ENCODE measurements at places on chromosomes 4 and X.

DNA sequence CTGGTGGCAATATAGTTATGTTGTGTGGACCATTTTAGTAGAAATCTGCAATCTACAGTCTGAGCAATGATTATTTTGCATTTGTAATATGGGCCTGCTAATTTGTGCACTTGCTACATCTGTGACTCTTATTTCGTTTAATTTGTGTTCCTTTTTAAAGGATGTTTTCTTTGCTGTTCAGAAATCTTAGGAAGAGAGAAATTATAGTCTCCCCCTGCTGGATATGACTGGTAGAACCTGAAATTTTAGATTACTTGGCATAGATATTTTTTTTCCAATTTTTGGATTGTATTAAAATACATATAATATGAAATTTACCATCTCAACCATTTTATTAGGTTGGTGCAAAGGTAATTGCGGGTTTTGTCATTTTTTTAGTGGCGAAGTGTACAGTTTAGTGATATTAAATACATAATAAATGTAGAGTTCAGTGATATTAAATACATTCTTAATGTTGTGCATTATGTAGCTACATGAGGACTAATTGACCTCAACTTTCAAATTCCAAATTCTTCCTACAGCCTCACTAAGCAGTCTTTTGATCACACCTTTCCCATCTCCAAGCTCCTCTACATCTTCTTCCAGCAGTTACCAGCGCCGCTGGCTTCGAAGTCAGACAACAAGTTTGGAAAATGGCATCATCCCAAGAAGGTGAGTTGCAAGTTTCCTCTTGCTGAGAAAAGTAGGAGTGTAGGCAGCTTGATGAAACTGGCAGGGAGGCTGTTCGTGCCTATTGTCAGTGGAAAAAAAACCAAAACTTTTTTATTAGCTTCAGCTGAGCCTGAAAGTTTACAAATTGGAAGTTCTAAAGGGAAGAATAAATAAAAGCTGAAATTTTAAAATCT lies 82.2 kb downstream of the FNIP2 start:
- DNase-seq = no peak

DNA sequence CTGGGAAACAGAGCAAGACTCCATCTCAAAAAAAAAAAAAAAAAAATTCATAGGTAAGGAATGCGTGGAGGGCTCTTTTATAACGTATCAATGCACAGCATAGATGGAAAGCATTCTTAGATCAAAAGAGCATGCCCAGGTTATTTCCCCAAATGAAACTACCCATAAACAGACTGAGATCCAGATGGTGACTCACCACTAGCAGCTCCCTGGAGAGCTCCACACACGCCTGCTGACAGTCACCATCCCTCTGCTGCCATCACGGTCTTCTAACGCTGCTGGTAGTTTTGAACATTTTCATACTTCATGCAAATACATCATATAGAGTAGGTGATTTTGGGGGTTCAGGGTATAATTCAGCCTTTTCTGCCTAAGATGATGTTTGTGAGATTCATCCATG lies 136.9 kb downstream of the ASMT start:
- DNase-seq = no peak

- no peak for DNase-seq
These were observed 74.8 kb downstream of the IL15 start for GRCh38 chr4:141711211-141711610.

DNA sequence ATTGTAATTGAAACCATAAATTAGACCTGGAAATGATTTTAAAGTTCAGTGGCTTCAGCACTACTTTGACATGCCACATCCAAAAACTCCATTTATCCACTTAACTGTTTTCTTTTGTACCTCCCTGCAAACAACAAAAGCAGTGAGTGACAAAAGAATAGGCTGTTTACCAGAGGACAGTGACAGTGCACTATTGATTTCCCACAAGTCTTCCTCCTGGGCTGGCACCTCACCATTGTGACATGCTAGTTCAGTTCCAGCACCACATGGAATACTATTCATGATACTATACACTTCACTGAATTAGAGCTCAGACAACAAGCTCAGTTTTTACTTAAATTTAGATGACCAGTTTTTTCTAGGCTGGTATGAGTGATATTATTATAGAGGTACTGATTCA lies 29.3 kb downstream of the MOSPD2 start:
- no peak for DNase-seq

DNA sequence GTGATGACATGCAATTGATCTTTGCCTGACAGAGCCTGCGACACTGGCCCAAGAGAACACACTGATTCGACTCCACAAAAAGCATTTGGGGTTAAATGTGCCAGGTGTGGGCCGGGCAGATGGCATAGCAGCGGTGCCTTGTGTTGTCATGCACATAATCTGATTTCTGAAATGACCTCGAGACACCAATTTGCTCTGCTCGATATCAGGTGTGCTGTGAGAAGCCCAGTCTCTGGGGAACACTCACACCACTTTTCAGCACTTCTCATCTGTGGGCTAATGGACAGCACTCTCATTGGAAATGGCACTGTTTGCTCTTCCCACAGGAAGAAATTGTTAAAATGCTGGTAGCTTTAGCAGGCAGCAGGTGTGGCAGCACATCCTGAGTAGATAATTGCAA lies 738.3 kb upstream of the TENM3 start:
- DNase-seq = no peak

DNA sequence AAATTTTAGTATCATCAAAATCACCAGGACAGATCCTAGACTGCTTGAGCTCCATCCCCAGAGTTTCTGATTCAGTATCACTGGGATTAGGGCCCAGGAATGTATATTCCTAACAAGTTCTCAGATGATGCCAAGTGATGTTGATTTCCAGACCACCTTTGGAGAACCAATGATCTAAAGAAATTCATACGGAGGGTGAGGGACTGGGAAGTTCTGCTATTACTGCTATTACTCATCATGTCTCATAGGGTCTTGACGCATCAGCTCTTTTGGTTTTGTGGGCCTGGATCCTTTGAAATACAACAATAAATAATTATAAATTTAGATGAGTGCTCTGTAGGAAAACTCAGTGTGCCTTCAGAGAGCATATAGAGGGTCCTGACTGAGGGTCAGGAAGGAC lies 59.8 kb upstream of the LGI2 start:
- DNase-seq = no peak

GRCh38 chrX:103565752-103566151 lies 19.6 kb upstream of the TCEAL4 start:
- DNase-seq = no peak

GRCh38 chrX:21756785-21757529 lies 959 bp downstream of the SMPX start:
- DNase-seq = no peak

GRCh38 chrX:94524867-94525266 lies 850.9 kb downstream of the FAM133A start:
- no peak for DNase-seq

DNA sequence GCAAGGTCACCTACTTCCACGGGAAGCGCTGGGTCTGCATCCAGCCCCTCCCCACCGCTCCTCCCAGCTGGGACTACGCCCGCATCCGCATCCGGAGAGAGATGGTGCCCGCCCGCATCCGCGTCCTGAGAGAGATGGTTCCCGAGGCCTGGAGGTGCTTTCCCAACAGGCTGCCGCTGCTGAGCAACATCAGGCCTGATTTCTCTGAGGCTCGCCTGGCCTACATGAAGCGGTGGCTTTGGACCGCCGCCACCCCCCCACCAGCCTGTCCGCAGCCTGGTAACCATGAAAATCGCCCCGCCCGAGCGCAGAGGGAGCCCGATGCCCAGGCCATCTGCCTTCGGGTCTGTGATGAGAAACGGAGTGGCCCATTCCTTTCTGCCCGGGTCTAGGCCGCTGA lies 18.1 kb downstream of the CLTRN start:
- no peak for DNase-seq

DNA sequence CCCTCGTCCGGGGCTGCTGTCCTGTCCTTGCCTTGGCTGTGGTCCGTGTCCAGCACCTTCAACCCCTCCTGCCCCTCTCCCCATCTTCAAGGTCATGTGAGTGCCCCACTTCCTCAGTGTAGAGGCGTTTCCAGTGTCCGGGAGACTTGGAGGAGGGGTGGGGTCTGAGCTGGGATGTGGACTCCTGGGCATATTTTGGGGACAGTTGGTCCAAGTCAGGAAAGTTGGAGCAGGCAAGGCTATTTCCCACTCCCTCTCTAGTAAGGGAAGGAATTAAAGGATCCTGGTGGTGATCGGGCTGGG lies 3.0 kb downstream of the PCGF3 start:
- DNase-seq = no peak

DNA sequence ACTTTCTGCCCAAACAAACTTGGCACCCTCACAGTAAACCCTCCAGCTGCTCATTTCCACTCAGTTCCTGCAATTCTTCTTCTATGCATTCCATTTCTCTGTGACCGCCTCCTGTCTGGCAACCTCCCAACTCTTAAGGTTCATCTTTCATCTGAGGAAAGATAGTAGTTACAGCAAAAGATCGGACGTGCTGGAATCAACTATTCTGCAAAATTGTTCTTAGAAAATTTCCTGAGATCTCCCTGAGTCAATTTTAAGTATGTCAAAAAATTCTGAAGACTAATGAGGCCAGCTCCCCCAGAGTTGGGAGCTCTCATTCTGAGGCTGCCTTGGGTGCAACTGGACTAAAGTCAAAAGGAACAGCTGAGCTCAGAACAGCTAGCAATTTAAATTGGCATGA lies 1026.0 kb downstream of the ADGRL3 start:
- DNase-seq = no peak

DNA sequence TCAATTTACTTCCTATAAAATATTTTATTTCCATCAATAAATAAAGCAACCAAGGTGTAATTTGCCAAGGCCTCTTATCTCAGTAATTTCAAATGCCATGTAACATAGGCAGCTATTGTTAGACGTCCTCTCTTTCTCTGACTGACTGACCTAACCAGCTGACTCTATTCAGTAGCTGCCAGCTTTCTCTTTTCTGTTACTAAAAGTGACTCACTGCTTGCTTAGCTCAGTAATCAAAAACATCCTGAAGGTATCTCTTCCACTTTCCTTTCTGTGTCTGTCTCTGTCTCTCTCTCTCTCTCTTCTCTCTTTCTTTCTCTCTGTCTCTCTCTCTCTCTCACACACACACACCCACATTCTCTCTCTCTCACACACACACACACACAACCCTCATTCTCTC lies 134.2 kb downstream of the SPOCK3 start:
- DNase-seq = no peak

GRCh38 chr4:77100234-77100633 lies 24.4 kb upstream of the CCNI start:
- no peak for DNase-seq

DNA sequence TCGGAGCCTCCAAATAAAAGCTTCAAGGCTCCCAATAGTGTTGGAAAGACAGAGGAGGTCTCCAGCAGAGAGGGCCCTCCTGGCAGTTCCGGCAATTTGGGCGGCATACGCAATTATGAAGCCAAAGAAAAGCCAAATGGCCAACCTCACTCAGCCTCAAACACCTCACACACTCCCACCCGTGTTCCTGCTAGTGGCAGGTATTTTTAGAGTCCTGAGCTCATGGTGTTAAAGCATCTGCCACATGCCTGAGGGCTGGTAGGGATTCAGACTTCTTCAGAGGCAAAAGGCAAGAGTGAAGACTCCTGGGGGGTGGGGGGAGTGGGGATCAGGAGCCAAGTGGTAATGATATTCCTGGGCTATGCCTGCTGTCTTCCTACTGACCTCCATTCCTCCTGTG lies 7.4 kb downstream of the RAB33A start:
- no peak for DNase-seq

- DNase-seq = peak; percentile 22
These were observed 47.8 kb upstream of the HSD17B10 start for GRCh38 chrX:53481816-53482465.
